ENCODE measurements at places on chromosomes 1 and 21.

DNA sequence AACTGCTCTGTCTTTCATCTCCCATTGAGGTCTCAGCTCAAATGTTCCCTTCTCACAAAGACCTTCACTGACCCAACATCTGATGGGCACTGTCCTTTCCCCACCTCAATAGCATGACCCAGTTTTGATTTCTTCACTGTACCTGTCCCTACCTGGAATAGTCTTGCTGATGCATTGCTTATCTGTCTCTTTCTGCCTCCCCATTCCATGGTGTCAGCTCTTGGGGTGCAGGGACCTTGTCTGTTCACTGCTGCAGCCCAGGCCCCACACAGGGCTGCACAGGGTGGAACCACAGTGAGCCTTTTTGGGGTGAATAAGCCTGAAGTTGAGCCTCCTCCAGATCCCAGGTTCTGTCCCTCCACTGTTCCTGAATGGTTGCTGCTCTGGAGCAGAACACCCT lies 414.9 kb downstream of the PTPRU start:
- DNase-seq: no peak

GRCh38 chr1:44826375-44827196 lies 16.5 kb downstream of the PTCH2 start:
- DNase-seq: peak; percentile 56

DNA sequence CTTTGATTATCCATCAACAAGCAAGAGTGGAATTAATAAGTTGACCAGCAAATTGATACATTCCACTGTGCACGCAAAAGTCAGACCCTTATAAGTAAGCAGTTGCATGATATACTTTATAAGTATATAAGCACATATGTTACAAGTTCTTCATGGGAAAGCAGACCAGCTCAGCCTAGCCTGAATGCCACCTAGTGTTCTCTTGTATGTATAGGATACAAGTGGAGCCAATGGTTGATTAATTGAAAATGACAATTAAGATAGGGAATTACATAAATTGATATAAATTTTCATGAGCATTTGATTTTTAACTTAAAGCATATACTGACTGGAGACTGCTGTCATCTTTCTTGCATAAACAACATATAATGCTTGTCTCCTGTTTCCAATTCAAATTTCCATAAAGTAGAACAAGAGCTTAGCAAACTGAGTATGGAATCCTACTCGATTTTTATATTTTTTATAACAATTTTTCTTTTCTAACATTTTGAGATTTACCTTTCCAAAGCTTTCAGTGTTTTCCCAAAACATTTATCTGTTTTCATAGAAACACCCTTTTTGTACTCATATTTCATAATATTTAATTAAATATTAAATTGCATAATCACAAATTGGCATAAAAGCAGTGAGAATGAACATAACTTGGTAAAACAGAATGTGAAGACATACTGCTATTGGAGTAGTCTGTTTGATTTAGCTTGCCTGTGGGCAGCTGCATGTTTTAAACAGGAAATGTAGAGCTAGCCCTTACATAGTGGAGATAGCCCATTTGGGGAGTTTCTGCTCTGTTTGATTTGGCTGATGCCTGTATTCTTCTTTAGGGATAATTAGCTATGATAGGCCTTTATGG lies 62.8 kb downstream of the MAGI3 start:
- DNase-seq: peak; percentile 74

- no peak for DNase-seq
Observed at GRCh38 chr1:16134066-16134801, 21.6 kb downstream of the EPHA2 start.

DNA sequence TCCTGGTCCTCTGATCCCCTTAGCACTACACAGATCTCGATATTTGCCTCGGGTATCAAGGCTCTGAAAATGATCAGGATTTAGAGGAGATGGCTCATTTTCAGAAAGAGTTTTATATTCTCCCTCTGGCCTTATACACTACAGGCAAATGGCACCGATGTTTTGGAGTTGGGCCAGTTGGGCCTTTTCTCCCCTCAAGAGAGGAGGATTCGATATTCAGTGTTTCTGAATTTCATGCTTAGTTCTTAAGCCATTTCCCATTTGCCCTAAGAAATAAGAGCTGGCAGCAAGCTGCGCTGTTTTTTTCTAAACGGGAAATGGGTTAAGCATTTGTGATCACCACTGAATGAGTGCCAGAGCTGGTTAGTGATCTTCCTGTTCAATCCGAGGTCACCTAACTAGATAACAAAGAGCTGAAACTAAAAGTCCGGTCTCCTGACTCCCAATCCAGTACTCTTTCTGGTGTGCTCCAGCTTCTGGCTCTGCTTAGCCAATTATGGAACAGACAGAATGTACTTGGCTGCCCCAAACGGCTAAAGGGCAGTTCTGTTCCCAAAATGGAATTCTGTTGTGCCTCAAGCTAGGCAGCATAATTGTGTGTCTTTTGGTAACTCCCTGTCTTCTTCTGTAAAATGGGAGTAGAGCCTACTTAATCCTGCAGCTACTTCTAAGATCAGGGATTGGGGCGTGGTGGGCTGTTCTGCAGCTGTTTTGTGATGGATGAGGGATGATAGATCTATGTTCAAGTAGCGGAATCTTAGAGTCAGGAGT lies 1.2 kb upstream of the CPT2 start:
- no peak for DNase-seq

GRCh38 chr1:40638097-40639036 lies 27.1 kb downstream of the RIMS3 start:
- DNase-seq: peak; percentile 11

All from fibroblast of pulmonary artery (primary cell).